ENCODE measurements at places on chromosomes 2 and 18.

DNA sequence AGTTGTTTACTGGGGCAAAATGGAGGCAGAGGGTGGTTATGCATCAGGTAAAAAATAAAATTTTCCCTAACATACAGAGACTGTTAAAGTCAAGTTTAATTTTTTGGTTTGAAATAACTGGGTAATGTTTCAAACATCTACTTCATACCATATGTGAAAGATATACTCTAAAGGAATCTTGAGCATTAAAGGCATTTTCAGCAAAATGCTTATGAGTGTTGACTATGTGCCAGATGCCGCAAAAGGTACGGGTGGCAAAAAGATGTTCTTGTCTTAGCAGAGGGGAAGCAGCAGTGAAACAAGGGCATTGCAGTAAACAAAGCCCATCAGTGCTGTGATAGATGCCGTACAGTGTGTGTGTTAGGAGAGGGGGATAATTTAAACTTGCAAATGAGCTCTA is 263.1 kb upstream of the ID2 start:
- DNase-seq: no peak

- no peak for DNase-seq
Observed at GRCh38 chr18:39166776-39167175, 1601.2 kb upstream of the CELF4 start.

GRCh38 chr18:68083776-68084175 is 567.3 kb upstream of the DSEL start:
- no peak for DNase-seq

DNA sequence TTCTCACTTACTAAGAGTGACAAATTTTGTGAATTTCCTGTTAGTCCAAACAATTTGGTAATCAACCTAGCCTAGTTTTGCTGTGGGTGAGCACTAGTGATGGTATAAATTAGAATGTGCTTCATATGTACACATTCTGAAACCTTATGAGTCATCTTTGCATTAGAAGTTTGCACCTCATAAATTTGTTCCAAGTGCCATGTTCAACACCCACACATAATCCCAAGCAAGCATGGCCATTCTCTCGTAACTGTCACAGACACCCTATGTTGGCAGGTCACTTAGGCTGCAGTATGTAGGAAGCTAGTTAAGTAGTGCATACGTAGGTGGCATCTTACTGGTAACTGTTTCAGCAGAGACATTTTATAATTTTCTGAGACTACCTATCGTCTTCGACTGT is 46.9 kb downstream of the NAB1 start:
- DNase-seq: no peak

GRCh38 chr2:125654226-125654625 is 1001.7 kb upstream of the GYPC start:
- DNase-seq: no peak

DNA sequence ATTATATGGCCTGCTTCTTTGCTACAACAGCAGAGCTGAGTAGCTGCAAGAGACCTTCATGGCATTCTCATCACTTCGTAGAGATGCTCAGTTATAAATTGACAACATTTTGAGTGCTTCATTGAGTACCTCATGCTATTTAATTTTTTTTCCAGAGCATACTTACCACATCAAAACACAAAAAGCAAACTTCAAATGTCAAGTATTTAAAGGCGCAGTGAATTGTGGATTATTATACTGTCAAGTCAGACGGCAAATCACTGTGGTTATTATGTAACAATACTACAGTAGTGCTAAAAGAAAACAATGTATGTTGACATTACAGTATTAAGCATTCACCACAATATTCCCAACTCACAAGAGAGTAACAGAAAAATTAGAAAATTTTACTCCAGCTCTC is 12.5 kb downstream of the ZC3H8 start:
- DNase-seq: no peak

DNA sequence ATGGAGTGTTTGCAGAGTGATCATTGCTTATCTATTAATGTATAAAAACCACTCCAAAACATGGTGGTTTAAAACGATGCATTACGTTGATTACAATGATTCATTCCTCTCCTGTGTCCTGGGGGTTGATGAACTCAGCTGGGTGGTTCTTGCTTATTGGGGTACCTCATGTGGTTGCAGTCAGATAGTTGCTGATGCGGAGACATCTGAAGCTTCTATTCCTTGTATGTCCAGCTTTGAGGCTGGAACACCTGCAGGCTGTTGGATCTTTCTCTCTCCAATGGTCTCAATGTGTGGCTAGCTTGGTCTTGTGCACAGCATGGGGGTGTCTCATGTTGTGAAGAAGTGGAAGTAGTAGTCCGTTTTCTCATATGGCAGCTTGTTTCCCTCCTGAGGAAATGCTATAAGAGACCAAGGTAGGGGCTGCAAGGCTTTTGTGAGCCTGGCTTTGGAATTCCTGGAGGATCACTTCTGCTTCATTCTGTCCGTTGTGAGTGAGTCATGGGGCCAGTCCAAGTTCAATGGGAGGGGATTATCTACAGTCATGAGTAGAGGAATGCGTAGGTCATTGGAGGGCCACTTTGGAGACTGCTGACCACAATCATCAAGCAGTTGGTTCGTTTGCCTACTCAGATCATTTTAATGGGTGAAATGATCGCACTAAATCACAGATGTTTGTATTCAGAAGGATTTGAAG is 601.0 kb downstream of the SLC4A3 start:
- no peak for DNase-seq

DNA sequence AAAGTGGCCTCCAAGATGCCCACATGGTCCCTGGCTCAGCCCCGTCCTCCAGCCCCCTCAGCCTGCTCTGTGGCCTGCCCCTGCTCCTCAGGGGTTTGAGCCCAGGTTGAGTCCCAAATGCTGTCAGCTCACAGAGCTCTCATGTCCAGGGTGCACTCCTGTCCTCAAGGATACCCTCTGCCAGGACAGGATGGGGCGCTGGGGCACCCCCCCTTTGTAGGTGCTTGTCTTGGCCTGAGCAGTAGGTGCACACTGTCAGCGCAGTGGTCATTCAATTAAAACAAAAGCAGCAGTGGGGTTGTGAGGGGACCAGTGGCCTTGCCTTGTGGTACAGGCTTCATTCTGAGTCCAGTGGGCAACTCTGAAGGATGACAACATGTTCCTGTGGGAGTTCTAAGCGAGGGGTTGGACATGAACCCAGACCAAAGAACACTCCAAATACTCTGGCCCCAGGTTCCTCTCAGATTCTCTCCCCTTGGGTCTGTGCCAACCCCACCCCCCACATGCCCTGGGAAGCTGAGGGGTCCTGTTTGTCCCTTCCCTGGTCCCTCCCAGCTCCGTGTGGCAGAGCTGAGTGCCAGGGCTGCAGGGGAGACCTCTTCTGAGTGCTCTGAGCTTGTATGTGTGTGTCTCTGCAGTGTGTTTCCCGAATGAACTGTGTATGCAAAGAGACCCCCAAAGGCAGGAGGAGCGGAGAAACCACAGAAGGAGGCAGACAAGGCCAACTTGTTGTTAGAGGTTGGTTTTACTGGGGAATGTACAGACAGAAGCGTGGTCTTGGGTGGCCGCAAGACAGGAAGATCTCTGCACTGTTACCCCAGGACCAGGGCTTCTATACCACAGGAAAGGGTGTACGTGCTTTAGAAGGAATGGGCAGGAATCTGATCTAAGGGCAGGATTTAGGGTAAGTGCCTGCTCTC is 155.6 kb upstream of the HS6ST1 start:
- DNase-seq: no peak

GRCh38 chr18:61939046-61939674 is 46.4 kb upstream of the RNF152 start:
- DNase-seq: no peak

- no peak for DNase-seq
Observed at GRCh38 chr2:173058097-173058496, 17.5 kb upstream of the MAP3K20 start.

GRCh38 chr2:237962432-237963084 is 4.3 kb upstream of the UBE2F start:
- no peak for DNase-seq

- peak; percentile 52 for DNase-seq
Observed at GRCh38 chr2:108449410-108450130, 564 bp downstream of the GCC2 start.

DNA sequence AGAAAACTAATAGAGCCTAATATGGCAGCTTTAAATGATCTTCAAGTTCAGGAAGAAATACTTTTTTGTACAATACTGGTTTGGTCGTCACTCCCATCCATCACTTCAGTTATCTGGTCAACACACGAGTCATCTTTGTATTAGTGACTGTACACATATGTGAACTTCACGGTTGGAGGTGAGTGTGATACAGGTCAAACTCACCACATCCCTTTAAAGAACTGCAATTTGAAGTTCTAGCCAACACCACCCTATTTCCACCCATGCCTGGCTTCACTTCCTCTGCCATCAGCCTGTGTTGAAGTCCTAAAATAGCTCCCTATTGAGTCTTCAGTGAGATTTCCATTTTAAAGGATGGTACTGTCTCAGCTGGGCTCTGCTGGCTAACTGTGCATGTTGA is 361.9 kb downstream of the TXNL1 start:
- DNase-seq: no peak

DNA sequence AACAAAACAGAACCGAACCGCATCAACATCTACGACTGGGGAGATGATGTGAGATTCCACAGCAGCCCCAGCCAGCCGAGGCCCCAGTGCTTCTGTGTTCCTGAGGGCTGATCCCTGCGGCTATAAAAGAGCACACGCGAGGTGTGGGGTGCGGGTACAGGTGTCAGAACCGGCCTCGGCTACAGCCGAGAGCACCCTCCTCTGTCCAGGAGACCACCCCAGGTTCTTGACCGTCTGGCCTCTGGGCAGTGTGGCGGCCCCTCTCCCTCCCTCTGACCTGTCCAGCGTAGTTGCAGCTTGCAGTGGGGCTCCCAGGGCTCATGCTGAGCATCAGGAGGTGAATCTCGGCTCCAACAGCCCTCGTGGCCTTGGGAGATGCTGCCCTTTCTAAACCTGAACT is 23.7 kb downstream of the RTP5 start:
- DNase-seq: no peak

DNA sequence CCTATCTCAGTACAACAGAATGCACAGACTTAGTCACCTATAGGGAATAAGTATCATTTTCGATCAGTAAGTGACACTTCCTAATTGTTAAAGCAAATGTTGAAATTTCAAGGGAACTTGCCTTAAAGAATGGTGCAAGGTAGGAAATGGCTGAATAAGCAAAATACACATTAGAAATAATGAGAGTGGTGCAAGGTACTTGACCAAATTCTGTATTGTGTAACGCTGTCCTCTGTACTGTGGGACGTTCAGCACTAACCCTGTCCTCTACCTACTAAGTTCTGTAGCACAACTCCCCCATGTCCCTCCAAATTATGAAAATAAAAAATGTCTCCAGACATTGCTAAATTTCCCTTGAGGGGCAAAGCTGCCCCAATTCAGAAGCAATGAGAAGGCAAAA is 19.4 kb downstream of the MMADHC start:
- no peak for DNase-seq

All from suppressor macrophage treated with lipopolysaccharide for 4 hours (primary cell).